ENCODE measurements at places on chromosomes 16 and 17.

DNA sequence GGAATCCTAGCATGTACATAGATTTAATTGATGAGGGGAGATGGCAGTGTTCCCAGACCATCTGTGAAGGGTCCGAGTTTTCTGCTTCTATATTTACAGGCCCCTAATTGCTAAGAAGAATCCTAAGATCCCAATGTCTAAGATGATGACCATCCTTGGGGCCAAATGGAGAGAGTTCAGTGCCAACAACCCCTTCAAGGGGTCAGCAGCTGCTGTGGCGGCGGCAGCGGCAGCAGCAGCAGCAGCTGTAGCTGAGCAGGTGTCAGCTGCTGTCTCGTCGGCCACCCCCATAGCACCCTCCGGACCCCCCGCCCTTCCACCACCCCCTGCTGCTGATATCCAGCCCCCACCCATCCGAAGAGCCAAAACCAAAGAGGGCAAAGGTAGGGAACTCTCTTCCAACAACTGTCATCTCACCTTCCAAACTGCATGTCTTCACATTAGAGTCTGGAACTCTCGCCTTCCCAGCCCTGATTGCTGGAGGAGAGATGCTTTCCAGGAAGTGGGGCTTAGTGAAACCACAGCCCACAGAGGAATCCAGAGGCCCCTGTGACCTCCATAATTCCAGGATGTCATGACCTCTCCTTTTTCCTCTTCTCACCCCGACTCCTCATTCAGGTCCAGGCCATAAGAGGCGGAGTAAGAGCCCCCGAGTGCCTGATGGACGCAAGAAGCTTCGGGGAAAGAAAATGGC lies 4.7 kb downstream of the CHD3 start:
- DNase-seq: no peak

DNA sequence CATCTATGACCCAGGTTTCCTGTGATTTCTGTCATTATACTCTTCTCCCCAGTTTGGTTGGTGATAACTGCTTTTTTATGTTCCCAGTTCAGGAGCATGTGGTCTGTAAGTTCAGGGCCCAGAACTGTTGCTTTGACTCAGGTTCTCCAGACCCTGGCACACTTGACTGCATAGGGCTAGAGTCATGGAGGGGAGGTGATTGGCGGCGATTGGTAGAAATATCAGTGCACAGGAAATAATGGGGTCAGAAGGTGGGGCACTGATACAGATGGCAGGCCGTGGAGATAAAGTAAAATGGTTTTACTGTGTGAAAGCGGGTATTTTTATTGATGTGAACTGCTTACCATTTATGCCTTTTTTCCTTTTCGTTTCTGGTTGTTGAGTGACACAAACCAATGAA lies 28.7 kb downstream of the TAC4 start:
- DNase-seq: no peak

DNA sequence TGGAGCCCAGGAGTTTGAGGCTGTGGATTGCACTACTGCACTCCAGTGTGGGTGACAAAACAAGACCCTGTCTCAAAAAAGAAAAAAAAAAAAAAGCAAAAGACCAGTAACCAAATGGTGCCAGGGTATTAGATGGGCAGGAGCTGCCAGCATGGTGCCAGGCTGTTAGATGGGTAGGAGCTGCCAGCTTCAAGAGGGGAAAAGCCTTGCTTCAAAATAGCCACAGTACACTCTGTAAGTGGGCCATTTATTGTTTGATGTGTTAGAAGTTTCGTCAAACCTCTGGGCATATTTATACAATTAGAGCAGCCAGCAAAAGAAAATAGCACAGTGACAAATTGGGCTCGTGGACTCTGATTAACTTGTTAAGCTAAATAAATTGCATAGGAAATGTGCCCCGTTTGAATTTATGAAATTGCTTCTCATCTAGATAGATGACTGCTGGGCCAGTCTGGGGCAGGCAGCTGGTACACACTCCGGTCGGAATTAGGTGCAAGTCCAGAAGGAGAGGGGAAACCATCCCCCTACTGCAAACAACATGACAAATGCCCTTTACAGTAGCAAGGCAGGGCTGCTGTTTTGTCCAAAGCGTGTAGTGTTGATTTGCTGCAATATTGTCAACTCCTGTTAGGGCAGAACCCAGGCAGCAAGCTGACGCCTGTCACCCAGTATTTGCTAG lies 126.3 kb upstream of the IRX3 start:
- no peak for DNase-seq

DNA sequence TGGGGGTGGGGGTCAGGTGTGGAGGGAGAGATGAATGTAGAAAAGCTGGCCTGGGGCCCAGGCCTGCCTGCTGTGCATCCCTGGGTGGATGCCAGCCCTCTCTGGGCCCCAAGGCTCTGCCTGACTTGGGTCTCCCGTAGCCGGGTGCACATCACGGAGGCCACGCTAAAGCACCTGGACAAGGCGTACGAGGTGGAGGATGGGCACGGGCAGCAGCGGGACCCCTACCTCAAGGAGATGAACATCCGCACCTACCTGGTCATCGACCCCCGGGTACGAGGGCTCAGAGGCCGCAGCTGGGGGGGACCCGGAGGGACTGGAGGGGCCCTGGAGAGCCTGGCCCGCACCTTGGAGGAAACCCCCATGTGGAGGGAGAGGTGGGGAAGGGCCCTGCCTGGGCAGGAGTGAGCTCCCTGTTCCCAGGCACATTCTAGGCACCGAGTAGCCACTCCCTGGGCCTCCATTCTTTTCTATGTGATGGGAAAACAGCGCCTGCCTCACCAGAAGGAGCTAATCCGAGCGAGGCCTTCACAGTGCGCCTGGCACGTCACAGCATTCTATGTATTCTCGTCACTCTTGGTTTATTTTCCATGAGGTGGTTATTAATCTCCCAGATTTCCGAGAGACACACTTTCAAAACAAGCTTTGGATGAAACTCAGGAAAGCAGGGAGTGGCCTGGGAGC lies 34.7 kb downstream of the ADCY7 start:
- DNase-seq: no peak

DNA sequence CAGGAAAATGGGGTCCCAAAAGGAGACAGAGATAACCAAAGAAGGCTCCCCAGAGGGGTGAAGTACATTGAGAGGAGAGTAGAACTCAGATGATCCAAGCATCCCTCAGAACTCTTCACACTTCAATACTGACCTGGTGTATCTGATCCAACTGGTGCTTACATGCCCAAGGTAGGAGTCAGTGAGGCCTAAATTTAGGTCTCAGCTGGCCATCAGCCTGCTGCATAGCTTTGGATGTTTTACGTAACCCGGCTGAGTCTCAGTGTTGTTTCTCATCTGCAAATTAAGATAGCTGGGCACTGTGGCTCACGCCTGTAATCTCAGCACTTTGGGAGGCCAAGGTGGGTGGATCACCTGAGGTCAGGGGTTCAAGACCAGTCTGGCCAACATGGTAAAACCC lies 11.6 kb upstream of the GOSR2 start:
- DNase-seq: no peak

DNA sequence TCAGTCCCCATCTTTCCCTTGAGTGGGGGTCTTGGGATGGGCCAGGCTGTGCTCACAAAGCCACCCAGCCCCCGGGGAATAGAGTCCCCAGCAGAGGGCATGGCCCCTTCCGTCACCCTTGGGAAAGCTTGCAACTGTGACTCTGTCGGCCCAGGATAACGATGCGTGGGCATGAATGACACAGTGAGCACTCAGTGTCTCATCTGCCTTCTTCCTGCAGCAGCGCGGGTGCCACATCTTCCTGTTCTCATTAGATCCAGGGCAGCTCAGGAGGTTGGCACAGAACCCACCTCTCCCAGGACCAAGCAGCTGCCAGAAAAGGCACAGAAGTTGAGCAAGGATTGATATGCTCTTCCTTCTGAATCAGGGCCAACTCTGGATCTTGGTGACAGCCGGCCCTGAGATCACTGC lies 84.7 kb downstream of the MRC2 start:
- DNase-seq: no peak

- no peak for DNase-seq
Measured at GRCh38 chr16:57815987-57816745, 13.9 kb upstream of the KIFC3 start.

GRCh38 chr16:58421529-58421928 lies 29.3 kb downstream of the GINS3 start:
- DNase-seq: no peak

GRCh38 chr17:14396547-14396946 lies 95.7 kb downstream of the HS3ST3B1 start:
- DNase-seq: no peak

GRCh38 chr17:78679495-78680395 lies 102.3 kb downstream of the CYTH1 start:
- DNase-seq: no peak

DNA sequence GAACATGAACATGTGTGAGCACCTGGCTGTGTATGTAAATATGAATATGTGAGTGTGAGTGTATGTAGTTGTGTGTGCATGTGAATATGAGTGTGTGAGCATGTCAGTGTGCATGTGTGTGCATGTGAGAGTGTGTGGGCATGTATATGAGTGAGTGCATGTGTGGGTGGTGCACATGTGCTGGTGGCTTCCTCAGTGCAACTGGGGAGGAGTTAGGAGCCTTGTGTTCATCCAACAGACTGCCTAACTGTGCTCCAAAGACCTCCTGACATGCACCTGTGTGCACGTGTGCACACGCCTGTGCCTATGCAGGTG lies 1.4 kb downstream of the TMEM235 start:
- no peak for DNase-seq

GRCh38 chr17:48258331-48258730 lies 150.8 kb downstream of the SNX11 start:
- DNase-seq: no peak

DNA sequence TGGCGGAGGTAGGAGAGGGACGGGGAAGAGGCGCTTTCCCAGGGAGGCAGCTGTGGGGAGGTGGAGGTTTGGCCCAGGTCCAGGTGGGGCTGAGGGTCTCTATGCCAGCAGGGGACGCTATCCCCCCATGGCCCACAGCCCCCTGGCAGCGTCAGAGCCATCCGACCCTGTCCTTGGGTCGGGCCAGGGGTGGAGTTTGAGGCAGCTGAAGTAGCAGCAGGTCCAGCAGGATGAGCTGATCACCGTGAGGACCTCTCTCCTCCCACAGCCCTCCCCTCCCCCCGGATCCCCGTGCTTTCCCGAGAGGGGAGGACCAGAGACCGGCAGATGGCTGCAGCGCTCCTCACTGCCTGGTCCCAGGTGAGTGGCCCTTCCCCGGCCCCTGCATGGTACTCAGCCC lies 3.2 kb downstream of the ZNF205 start:
- DNase-seq: no peak

DNA sequence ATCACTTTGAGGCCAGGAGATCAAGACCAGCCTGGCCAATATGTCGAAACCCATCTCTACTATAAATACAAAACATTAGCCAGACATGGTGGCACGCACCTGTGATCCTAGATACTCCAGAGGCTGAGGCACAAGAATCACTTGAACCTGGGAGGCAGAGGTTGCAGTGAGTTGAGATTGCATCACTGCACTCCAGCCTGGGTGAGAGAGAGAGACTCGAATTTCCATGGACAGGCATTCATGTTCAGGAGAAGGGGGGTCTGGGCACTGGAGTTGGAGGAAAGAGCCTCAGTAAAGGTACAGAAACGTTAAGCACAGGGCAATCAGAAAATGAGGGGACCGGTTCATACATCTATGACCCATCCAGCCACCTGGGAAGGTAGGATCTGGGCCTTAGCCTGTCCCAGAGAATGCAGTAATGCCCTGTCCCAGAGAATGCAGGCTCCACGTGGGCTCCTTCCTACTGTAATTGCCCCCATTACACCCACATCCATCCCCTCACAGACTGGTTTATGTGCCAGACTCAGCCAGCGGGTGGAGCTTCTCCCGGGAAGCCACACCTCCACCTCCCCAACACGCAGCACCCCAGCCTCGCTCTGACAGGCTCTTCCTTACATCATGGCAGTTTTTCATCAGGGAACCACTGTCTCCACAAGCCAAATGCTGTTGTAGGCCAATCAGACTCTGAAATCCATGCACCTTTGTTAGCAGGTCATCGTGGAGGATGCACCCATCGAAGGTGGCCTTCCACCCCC lies 21.6 kb upstream of the ARL4D start:
- DNase-seq: no peak

DNA sequence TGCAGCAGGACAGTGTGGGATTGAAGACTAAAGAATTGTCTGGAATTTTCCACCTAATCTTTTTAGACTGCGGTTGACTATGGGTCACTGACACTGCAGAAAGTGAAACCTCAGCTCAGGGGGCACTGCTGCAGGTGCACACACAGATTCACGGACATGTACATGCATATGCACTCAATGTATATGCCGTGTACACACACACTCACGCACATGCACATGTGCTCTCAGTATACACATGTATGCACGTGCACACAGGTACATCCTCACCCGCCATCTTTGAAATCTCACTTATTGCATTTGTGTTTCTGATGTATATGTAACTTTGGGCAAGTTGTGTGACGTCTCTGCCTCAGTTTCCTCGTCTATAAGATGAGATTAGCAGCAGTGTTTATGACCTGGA lies 27.3 kb downstream of the CMIP start:
- DNase-seq: no peak

GRCh38 chr16:71594000-71594646 lies 17.2 kb upstream of the TAT start:
- DNase-seq: no peak

DNA sequence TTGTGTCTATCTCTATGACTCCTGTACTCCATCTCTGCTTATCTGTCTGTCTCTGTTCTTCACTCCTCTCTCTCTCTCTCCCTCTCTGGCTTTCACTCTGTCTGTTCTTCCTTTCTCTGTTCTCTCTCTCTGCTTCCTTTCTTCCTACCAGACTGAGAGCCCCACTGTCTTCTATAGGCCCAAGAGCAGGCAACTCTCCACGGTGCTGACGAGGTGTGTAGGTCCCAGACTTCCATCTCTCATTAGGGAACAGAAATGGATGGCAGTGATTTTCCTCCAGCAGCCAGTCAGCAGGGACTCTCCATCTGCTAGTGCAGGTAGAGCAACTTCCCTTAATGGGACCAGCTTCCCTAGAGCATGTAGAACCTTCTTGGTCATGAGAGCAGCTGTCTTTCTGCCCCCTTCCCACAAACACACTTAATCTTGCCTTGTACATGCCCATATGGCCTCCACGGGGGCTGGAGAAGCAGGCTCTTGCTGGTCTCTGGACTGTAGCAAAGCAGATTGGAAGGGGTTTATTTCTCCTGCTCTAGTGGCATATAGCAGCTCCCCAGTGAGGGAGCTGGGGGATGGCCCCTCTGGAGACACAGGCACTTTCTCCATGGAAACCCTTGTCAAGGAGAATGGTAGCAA lies 47.8 kb upstream of the NLRP1 start:
- no peak for DNase-seq

GRCh38 chr16:83701494-83701893 lies 106.3 kb upstream of the HSBP1 start:
- DNase-seq: peak; percentile 76

GRCh38 chr17:75639327-75639726 lies 6.1 kb downstream of the SMIM5 start:
- no peak for DNase-seq

- no peak for DNase-seq
Measured at GRCh38 chr17:59693582-59693981, 13.6 kb downstream of the PTRH2 start.

DNA sequence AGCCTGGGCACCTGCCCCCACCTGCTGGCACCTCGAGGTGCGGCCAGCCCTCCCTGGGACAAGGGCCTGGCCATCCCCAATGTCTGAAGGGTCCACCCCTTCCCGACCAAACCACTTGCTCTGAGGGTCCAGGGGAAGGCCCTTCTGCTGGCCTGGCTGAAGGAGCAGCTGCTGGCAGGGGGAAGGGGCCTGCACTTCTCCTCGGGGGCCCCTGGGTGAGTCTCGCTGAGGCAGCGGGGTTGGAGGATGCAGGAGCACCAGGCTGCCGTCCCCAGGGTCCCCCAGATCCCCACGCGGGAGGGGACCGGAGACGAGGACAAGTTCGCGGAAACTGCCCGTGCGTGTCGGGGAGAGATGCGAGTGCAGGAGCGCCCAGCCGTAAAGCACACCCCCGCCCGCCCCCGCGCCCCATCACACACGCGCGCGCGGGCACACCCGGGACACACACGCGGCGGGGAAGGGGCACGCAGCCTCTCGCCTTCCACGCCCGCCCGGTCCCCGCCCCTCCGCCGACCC lies 725 bp upstream of the CACNA1H start:
- DNase-seq: peak; percentile 47

All from HAP-1 (cell line).